HS-5 (cell line): ENCODE measurements at places on chromosomes 5 and 9.

DNA sequence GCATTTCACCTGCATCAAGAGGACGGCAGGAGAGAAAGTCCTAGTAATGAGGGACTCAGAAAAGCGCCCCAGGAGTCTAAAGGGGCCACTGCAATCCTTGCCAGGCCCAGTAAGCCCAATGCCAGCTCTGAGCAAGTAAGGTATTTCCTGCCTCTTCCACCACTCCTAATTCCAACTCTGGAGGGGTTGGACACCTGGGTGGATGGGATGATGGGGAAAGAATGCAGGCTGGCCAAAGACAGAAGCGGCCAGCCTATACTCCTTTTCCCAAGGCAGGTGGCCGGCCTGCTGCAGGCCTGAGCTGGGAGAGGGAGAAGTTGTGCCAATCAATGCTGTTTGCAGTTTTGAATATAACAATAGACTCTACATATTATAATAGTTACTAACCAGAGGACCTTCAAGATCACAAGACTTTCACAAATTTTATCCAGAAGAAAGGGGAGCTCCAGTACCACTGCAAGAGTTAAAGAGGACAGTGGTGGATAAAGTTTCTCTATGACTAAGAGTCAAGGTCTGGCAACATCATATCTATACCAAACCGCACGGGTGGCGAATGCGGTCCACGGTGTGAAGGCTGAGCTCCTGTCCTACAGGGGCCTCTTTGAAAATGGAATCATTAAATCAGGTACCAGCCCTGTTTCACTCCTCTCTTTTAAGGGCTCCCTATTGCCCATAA lies 115.0 kb upstream of the TBC1D2 start:
- DNase-seq, result no peak

DNA sequence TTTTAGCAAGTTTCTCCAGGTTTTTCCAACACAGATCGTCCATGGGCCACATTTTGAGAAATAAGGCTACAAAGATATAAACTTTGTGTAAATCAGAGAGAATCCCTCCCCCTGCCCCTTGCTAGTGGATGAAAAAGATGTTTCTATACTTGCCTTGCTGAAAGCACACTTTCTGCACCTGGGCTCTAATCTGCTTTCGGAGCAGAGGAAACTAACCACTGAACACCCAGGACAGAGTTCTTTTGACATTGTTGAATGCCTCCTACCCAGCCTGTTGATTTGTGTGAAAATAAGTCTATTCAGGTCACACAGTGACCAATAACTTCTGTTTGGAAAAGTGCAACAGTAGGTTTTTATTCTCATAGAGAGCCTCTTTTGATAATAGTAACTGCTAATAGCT lies 7.5 kb downstream of the ADRB2 start:
- no peak for DNase-seq

DNA sequence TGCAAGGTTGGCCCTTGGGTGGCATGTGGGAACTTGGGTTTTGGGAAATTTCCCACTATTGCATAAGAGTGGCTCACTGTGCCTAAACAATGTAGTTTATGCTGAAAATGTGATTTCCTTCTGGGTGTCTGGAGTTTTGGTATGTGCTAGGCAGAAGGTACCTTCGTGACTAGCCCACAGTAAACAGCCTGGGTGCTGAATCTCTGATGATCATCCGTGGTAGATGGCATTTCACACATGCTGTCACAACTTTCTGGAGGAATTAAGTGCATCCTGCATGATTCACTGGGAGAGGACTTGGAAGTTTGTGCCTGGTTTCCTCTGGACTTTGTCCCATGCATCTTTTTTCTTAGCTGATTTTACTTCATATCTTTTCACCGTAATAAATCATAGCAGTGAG lies 64.5 kb downstream of the LNPEP start:
- DNase-seq, result no peak

DNA sequence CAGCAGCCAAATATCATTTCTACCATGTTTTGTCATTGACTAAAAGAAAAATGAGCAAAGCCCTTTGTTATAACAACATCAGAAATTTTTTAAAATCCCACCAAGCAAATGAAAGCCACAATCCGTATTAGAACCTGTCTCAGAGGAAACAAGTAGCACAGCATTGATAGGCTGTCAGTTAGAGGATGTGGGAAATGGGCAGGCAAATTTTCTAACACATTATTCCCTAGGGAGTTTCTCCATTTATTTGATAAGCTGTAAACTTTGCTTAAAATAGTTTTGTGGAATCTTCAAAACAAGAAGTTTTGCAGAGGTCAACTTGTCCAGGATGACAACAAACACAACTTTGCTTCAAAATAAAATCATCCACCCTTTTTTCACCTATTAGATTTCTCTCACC lies 53.6 kb upstream of the APC start:
- DNase-seq, result no peak
